ENCODE measurements at places on chromosomes 4 and X.

DNA sequence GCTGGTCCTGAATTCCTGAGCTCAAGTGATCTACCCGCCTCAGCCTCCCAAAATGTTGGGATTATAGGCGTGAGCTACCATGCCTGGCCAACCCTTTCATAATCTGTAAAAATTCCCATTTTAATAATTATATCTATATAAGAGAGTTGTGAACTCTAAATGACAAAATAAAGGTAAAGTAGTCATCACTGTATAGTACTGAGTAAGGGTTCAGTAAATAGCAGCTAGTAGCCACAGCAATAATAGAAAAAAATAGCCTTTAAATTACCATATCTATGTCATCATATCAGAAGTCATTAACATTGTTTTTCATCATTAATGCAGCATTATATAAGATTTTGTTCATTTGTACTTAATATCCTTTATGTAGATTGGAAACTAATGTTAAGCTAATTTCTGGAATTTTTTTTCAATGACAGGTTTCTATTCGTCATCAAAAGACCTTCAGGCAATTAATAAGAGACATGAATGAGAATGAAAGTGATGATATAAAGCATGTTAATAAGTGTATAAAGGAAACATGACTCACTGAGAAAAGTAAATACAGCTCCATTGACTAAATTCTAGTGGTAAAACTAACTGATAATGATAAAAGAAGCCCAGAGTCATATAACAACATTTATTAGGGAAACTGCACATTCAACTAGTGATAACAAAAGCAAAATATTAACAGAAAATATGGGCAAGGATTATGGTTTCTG is 85.9 kb upstream of the UGT8 start:
- no peaks in the 10 kb centered on the region for H3K36me3 ChIP-seq
- H3K4me3 ChIP-seq, result no peak overlapping the region
- H3K4me1 ChIP-seq, result no peaks in the 10 kb centered on the region
- H3K27me3 ChIP-seq, result no peaks in the 10 kb centered on the region

GRCh38 chr4:18291256-18291655 is 269.7 kb upstream of the LCORL start:
- no peak overlapping the region for H3K27ac ChIP-seq
- no peak overlapping the region for H3K4me3 ChIP-seq
- H3K36me3 ChIP-seq, result no peaks in the 10 kb centered on the region
- no peaks in the 10 kb centered on the region for H3K27me3 ChIP-seq
- DNase-seq, result no peak

- peaks cover 20% of the 10 kb centered on the region for H3K4me1 ChIP-seq
- peak overlapping the region; percentile 52 for H3K4me3 ChIP-seq
- H3K27me3 ChIP-seq, result peaks cover 43% of the 10 kb centered on the region
These were observed 108.4 kb downstream of the ANTXR2 start for GRCh38 chr4:79964400-79965211.

DNA sequence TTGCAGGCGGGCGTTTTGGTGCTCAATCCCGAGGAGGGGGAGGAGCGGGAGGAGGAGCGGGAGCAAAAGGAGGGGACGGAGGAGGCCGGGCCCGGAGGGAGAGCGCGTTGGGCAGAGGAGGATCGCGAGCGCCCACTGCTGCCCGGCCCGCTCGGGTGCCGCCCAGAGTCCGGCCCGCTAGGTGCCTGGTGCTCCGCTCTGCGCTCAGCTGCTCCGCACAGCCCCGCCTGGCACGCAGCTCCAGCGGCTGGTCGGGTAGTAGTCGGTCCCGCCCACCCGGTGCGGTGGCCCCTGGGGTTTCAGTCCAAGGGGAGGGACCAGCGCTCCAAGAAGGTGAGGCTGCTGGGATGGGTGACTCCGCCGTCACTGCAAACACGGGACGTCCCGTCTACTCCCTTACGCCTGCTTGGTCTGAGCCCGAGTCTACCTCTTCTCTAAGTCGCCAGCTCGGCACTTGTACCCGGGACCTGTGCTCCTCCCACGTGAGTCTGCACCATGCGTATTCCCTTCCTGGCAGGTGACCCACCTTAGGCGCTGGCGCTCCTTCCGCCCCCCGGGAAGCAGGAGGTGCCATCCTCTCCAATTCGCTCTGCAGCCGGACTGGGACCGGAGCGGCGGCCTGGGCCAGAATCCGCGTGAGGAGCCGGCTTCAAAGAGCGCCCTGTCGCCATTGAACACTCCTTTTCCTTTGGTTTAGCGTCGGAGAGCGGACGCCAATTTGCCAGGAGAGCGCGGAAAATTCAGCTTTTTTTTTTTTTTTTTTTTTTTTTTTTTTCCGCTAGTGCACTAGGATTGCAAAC is 405 bp upstream of the HS3ST1 start:
- peaks cover 16% of the 10 kb centered on the region for H3K4me1 ChIP-seq
- no peaks in the 10 kb centered on the region for H3K36me3 ChIP-seq
- peak; percentile 89 for DNase-seq
- no peak overlapping the region for H3K27ac ChIP-seq

- DNase-seq, result no peak
- no peaks in the 10 kb centered on the region for H3K4me1 ChIP-seq
- no peaks in the 10 kb centered on the region for H3K36me3 ChIP-seq
- H3K27me3 ChIP-seq, result no peaks in the 10 kb centered on the region
These were observed 450.0 kb downstream of the PDGFC start for GRCh38 chr4:156521631-156522030.

DNA sequence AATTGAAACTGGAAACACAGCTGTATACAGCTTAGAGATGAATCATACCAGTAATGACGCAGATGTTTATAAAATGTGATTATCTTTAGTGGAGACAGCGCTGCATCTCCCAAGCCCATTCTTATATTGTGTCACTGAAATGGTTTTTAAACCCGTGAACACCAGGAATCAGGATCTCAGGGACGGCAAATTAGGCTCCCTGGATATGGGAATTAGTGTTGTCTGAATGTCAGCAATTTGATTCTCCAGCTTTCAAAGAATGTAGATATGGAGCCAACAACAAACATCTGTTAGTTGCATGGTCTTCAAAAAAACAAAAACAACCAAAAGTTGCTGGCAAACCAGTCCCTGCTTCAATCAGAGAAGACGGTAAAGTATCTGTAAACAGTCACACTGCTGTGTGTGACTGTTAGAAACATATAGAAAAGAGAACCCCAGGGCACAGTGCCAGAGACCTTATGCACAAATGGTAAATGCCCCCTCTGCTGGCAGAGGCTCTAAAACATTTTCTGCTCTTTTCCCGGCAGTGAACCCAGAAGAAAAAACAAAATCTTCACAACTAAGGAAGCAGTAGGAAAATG is 351.9 kb upstream of the FTHL17 start:
- H3K36me3 ChIP-seq, result no peaks in the 10 kb centered on the region
- no peak overlapping the region for H3K27ac ChIP-seq
- peak; percentile 60 for DNase-seq
- no peaks in the 10 kb centered on the region for H3K27me3 ChIP-seq
- H3K4me1 ChIP-seq, result no peaks in the 10 kb centered on the region

- H3K27me3 ChIP-seq, result no peaks in the 10 kb centered on the region
- H3K4me3 ChIP-seq, result no peak overlapping the region
- no peaks in the 10 kb centered on the region for H3K36me3 ChIP-seq
These were observed 467.0 kb upstream of the CTSO start for GRCh38 chr4:156420623-156421022.

GRCh38 chr4:153001626-153002025 is 65.5 kb downstream of the FHDC1 start:
- no peak overlapping the region for H3K4me3 ChIP-seq
- no peak overlapping the region for H3K27ac ChIP-seq
- no peaks in the 10 kb centered on the region for H3K36me3 ChIP-seq
- H3K27me3 ChIP-seq, result no peaks in the 10 kb centered on the region
- H3K4me1 ChIP-seq, result peaks cover 50% of the 10 kb centered on the region
- DNase-seq, result peak; percentile 24

- H3K36me3 ChIP-seq, result no peaks in the 10 kb centered on the region
- H3K27me3 ChIP-seq, result no peaks in the 10 kb centered on the region
- DNase-seq, result no peak
These were observed 73.1 kb downstream of the MTHFD2L start for GRCh38 chr4:74230902-74231499.

DNA sequence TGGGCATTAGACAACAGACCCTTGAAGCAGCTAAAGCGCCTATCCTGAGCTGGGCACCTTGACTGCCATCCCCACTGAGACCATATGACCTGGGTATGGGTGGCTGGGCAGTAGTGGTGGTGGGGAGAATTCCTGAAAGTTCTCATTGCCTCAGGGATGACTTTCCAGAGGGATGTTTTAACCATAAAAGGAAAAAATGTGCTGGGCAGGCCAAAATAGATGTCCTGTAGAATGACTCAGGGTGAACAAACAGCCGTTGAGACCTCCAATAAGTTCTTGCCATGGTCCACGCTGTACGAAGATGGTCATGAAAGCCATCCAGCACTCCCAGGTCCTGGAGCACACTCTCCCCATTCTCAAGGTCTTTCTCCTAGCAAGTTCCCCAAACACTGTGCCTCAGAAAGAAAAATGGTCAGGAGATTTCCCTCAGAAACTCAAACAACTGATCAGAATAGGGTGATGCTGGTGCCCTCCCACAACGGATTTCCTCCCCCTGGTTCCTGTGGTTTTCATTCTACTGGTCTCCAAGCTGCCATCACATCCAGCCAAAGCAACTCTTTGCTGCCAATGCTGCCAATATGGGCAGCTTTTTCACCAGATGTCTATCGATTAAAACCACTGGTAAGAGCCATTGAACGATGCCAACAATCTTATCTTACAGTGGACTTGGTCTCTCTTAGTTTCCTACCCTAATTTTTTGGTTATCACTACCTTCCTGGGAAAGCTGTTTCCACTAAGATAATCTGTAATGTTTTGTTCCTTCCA is 11.2 kb downstream of the CDKN2AIP start:
- no peak overlapping the region for H3K27ac ChIP-seq
- DNase-seq, result no peak
- no peak overlapping the region for H3K4me3 ChIP-seq
- H3K4me1 ChIP-seq, result no peaks in the 10 kb centered on the region
- H3K36me3 ChIP-seq, result no peaks in the 10 kb centered on the region

GRCh38 chr4:104524591-104524990 is 29.9 kb upstream of the CXXC4 start:
- no peaks in the 10 kb centered on the region for H3K4me1 ChIP-seq
- H3K4me3 ChIP-seq, result no peak overlapping the region
- no peak overlapping the region for H3K27ac ChIP-seq
- H3K27me3 ChIP-seq, result no peaks in the 10 kb centered on the region

DNA sequence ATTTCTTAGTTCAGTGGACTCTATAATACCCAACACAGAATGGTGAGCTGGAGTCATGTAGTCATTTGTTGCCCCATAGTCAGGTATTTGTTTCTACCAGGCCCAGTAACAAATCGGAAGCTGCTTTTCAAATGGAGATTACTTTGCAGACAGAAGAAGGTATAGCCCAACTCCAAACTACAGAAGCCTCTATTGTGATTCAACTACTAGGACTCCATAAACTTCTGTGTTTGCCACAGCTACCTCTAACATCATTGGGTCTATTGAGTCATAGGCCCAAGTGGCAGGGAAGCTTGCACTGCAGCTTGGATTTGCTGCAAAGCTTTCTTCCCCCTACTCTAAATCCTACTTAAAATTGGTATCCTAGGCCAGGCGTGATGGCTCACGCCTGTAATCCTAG is 148.8 kb upstream of the STK26 start:
- H3K4me1 ChIP-seq, result no peaks in the 10 kb centered on the region
- no peak for DNase-seq
- H3K4me3 ChIP-seq, result no peak overlapping the region

DNA sequence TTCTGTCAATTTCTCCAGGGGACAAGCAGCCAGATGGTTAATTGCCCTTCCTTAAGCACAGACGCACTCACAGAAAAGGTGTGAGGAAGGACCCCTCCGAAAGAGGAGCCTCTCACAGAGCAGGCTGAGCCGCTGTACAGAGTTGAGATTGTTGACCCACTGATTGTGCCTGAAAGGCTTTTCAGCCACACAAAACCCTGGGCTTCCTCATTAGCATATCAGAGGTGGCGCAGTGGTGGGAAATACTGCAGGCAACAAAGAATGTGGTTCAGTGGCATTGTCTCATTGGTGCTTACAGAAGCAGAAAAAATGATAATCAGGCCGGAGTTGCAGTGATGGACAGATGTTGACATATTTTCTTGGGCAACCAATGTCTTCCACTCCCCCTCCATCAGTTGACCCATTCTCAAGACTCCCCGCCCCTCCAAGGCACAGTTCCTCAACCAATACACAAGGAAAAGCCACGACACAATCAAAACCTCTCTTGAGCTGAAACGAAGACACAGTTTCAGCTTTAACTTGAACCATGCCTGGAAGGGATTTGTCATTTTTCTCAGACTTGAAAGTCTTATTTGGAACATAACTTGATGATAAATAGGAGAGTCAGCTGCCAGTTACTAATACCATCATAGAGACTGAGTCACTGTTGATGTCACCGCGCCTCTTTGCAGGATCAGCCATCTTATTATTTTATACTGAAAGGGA is 53.1 kb downstream of the ATXN3L start:
- H3K4me3 ChIP-seq, result no peak overlapping the region
- H3K4me1 ChIP-seq, result peaks cover 31% of the 10 kb centered on the region
- no peaks in the 10 kb centered on the region for H3K27me3 ChIP-seq
- no peaks in the 10 kb centered on the region for H3K36me3 ChIP-seq
- H3K27ac ChIP-seq, result peak overlapping the region; percentile 87
- DNase-seq, result peak; percentile 93

DNA sequence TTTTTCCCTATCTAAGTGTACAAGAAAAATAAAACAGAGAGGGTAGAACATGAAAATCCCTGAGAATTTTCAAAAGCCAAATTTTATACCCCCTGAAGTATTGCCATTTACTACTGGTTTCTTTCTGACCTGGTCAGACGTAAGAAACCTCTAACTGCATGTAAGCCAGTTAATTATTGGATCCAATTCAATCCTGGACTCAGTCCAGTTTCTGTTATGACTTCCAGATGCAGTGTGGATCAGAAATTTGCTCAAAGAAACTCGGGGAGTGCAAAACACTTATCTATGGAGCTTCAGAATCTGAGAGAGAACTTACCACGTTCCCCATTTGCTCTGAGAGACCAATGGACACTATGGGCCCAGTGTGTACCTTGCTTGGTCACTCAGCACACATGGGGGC is 383.5 kb downstream of the KLHL4 start:
- no peaks in the 10 kb centered on the region for H3K36me3 ChIP-seq
- no peaks in the 10 kb centered on the region for H3K4me1 ChIP-seq
- no peaks in the 10 kb centered on the region for H3K27me3 ChIP-seq
- no peak overlapping the region for H3K27ac ChIP-seq

- no peaks in the 10 kb centered on the region for H3K27me3 ChIP-seq
- H3K36me3 ChIP-seq, result no peaks in the 10 kb centered on the region
- no peak for DNase-seq
- H3K4me3 ChIP-seq, result no peak overlapping the region
These were observed 245.8 kb downstream of the ADAMTS3 start for GRCh38 chr4:72323227-72323626.

DNA sequence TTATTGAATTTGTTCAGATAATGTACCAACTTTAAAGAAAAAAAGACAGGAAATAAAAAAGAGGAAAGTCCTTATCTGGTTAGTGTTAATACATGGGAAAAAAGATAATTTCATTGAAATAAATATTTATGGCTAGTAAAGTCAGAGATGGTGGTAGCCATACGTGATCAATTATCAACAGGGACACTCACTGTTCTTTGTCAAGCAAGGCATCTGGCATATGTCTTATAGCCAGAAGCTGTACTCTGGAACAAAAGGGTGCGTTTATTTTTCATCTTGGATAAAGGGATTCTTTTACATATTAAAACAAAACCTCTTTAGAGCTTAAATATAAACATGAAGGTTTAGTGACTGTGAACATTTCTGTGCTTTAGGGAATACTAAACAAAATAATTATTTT is 26.7 kb downstream of the HDX start:
- no peak overlapping the region for H3K27ac ChIP-seq
- no peaks in the 10 kb centered on the region for H3K36me3 ChIP-seq
- H3K4me1 ChIP-seq, result peaks cover 3% of the 10 kb centered on the region
- no peaks in the 10 kb centered on the region for H3K27me3 ChIP-seq
- no peak overlapping the region for H3K4me3 ChIP-seq
